ENCODE measurements at places on chromosomes 6 and 20.

DNA sequence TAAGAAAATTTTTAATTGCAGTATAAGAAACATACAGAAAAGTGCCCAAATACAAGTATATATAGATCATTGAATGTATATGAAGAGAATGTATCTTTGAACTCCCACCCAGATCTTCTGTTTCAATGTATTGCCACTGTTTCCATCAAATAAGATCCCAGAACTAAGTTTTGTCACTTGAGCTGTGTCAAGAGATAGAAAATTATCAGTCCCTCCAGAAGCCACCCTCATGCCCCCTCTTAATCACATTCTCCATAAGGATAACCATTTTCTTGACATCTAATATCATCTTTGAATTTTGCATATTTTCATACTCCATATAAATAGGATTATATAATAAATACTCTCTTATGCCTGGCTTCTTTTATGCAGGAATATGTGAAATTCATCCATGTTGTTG is 20.3 kb downstream of the GPX5 start:
- DNase-seq = no peak

- no peak for DNase-seq
Measured at GRCh38 chr6:123838505-123839234, 35.0 kb downstream of the NKAIN2 start.

- no peak for DNase-seq
Measured at GRCh38 chr20:25685276-25686080, 11.2 kb downstream of the ZNF337 start.

DNA sequence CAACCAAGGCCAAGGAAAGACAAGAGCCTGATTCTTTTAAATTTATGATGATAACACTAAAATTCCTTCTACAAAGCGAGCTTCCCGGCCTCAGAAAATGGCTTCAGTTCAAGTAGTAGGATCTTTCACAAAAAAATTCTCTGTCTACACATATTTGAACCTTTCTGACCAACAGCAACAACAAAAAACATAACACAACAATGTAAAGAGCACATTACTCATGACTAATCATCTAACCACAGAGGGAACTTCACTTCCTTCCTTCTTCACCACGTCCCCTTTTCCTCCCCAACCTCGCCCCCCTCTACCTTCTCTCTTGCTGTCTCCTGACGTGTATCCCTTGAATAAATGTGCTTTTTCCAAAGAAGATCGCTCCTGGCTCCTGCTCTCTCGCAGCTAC is 228.2 kb downstream of the MYLK4 start:
- no peak for DNase-seq

GRCh38 chr6:134683783-134684422 is 266.0 kb downstream of the ALDH8A1 start:
- no peak for DNase-seq

GRCh38 chr6:53492860-53493634 is 51.9 kb downstream of the GCLC start:
- DNase-seq = peak; percentile 50

- no peak for DNase-seq
Measured at GRCh38 chr6:44373051-44373450, 14.5 kb upstream of the CDC5L start.

- no peak for DNase-seq
Measured at GRCh38 chr6:15255909-15256395, 10.1 kb downstream of the JARID2 start.

- DNase-seq = no peak
Measured at GRCh38 chr20:24935766-24936525, 13.1 kb upstream of the CST7 start.

- DNase-seq = no peak
Measured at GRCh38 chr6:9657994-9658393, 756.9 kb downstream of the TFAP2A start.

GRCh38 chr6:83536034-83536646 is 23.8 kb downstream of the PRSS35 start:
- DNase-seq = peak; percentile 75

DNA sequence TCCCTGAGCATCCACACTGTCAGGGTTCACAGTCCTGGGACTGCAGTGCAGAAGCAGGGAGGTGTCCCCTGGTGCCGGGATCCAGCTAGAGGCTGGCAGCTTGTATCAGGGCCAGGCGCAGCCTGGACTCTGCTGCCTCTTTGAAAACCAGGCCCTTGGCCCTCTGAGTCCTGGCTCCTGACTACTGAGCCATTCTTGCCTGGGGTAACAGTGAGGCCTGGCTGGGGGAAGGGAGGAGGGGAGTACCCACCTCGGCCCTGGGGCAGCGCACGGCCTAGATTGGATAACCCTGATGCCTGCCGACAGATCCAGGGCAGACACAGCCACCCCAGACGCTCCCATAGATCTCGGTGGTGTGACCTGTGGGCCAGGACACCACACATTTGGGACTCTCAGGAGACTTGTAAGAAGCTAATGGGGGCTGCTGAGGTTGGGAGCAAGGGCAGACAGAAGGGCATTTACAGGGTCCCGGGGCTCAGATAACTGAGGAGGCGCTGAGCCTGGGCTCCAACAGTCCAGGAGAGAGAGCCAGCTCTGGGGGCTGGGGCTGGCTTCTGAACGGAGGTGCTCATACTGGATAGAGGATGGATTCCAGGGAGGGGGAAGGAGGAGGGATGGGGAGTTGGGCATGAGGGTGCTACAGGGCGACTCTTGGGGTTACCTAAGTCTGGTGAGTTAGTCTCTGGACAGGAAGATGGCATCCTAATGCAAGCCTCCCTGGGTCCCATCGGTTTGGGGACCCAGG is 30.5 kb downstream of the SPDEF start:
- no peak for DNase-seq

DNA sequence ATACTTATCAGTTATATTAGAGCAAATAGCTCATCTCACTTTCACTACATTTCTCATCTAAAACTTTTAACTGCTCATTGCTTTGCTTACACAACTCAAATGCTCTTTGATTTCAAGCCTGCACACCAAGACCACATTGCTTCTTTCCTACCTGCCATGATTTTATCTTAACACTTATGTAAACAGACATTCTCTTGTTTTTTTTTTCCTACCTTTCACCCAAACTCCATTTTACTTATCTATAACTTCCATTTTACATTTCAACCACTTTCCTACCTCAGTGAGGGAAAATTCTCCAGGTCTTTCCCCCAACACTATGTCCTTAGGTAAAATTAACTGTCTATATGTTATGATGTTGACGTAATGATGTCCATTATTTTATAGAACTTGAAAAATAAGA is 24.0 kb downstream of the REPS1 start:
- no peak for DNase-seq

- no peak for DNase-seq
Measured at GRCh38 chr6:168105813-168106632, 27.0 kb upstream of the FRMD1 start.

- DNase-seq = no peak
Measured at GRCh38 chr6:112183271-112183671, 71.1 kb downstream of the LAMA4 start.

GRCh38 chr6:5946181-5946580 is 60.5 kb downstream of the NRN1 start:
- DNase-seq = no peak

DNA sequence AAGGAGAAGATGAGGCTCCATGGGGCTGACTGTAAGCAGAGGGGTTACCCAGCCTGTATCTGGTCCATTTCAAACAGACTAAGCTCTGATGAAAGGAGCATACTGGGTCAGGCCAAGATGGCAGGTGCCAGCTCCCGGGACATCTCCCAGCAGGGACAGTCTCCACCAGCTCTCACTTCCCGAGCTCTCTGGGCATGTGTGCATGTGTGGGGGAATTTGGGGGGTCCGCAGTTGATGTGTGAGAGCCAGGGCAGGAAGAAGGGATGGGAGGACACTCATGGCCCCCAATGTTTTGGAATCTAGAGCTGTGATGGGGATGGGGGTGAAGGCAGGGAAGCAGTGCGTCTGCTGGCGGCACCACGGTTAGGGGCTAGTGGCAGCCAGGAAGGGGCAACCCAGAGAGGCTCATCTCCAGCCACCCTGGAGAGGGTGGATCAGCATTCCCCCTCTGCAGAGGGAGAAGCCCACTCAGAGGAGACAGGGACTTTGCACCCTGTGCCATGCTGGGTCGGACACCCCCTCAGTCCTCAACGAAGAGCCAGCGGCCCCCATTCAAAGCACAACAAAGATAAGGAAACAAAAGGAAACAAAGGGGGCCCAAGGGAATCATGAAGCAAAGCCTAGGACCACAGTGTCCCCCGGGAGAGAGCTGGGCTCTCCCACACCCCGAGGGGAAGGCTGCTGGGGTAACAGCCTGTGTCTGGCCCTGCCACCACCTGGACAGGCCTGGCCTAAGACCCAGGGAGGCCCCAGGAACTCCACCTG is 52.4 kb downstream of the DSTN start:
- DNase-seq = no peak

DNA sequence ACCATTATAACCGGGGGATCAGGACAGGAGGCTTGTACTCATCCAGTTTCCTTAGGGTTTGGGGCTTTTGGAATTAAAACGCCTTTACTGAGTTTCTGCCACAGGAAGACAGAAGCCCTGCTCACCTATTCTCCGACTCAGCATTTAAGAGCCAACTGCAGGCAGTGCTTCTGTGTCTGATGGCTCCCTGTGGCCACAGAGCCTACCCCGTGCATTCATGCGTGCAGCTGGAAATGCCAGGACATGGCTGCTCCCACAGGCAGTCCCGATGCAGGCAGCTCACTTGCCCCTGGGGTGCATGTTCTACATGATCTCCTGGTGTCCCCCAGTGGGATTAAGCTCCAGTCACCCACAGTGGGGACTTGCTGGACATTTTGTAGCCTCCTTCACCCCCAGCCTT is 22.2 kb downstream of the ZNF831 start:
- DNase-seq = no peak

- DNase-seq = no peak
Measured at GRCh38 chr6:45892696-45893245, 122.9 kb downstream of the CLIC5 start.

DNA sequence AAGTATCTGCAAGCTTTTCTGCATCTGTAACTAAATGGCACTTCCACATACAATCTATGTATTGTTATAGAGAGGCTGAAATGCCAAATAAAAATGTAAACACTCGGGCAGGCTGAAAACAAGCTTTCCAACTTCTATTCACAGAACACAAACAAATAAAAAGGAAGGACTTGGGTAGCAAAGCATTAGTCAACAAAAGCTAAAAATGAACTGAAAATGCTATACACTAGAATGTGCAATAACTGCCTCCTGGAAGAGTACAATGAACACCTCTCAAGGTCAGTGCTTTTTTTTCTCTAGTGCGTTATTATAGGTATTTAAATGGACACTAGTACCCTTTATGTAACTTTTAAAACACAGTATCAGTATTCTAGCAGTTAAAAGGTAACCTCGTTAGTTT is 31.4 kb downstream of the STK38 start:
- DNase-seq = no peak

GRCh38 chr20:57581202-57582028 is 20.5 kb downstream of the PCK1 start:
- no peak for DNase-seq

DNA sequence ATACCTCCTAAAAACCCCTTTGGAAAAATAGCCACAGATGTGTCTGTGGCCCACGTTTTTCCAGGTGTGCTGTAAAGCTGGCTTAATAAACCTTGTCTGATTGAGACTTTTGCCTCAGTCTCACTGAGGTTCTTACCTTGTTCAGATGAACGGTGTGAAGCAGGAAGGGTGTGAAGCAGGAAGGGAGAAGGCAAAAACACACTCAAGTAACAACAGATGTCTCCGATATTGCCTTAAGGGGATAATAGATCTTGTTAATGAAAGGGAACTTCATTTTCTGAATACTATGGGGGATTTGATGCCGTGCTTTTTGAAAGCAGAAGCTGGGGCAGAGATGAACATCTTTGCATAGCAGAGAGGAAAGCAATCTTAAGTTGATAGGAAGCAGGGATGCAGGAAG is 37.8 kb downstream of the EDN1 start:
- no peak for DNase-seq

DNA sequence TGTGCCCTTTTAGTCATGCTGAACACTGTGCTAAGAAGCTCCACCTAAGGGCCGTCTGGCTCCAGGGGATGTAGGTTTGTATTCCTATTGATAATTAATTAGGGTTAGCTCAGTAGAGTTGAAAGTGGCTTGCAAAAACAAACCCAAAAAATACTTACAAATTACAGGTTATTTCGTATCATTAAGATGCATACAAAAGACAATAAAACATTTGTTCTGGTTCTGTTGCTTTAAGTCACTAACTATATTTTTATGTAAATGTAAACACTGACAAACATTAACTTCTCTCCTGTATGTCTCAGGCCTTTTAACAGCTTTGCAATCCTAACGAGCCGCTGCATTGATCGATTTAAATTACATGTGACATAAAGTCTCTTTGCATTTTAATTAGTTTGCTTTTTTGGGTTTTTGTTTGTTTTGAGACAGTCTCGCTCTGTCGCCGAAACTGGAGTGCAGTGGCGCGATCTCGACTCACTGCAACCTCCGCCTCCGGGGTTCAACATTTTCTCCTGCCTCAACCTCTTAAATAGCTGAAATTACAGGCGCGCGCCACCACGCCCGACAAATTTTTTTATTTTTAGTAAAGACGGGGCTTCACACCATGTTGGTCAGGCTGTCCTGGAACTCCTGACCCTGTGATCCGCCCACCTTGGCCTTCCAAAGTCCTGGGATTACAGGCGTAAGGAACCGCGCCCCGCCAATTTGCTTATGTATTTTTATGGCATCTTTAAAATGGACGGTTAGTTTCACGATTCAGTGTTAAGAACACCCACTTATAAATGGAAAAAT is 110.9 kb downstream of the HFE start:
- DNase-seq = peak; percentile 60

DNA sequence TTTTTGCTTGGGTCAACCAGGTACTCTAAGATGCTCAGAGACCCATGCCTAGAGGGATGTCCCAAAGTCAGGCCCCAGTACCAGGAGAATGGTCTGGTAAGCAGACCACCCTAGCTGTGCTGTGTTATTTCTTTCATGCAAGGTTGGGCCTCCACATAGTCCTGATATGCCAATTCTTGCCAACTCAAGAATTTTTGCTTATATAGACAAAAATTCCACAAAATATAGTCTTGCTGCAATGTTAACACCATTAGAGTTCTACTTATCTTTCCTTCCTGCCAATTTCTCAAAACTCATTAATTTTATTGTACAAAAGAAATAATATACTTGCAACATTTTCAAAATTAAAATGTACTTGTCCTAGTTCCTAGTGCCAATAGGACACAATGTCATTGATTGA is 33.9 kb upstream of the TINAG start:
- no peak for DNase-seq

GRCh38 chr6:25645916-25646315 is 6.1 kb upstream of the SCGN start:
- no peak for DNase-seq

DNA sequence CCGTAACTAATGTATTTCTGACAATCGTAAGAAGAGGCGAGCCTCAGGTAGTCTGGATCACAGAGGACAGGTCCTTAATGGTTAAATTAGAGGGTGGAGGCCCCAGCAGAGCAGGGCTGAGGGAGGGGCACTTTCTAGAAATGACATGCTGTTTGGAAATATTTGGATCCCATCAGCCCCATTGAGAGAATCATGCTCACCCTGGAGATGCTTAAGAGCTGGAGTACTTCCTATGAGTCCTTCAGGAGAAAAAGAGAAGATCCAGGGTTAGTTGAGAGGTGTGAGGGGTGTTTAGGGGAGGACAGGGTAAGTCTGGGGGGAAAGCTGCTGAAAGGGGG is 123.0 kb downstream of the TCP11 start:
- no peak for DNase-seq

GRCh38 chr6:122033564-122034181 is 365.8 kb upstream of the HSF2 start:
- DNase-seq = peak; percentile 51
